ENCODE measurements at places on chromosomes 12 and 14.

DNA sequence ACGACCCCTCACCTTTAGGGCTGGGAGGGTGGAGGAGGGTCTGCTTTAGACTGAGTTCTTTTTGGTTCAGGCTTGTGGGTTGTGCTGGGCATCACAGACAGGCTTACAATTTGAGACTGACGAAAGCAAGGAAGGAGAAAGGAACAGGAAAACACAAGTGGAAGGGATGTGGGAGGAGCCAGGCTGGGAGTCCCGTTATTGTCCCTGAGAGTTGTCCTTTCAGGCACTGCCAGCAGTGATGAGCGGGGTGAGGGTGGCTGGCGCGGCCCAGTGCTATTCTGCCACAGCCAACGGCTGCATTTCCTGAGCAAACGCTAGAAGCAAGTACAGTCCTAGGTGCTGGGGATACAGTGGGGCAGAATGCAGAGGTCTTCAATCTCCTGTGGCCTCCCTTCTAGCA, 29.2 kb upstream of the TSPAN9 start:
- no peak for DNase-seq

GRCh38 chr14:50658203-50658602, 9.9 kb downstream of the SAV1 start:
- DNase-seq, result peak; percentile 14

- no peak for DNase-seq
These were observed 28.2 kb upstream of the BCL11B start for GRCh38 chr14:99300190-99300589.

GRCh38 chr14:64040044-64040443, 187.2 kb downstream of the SYNE2 start:
- DNase-seq, result no peak

DNA sequence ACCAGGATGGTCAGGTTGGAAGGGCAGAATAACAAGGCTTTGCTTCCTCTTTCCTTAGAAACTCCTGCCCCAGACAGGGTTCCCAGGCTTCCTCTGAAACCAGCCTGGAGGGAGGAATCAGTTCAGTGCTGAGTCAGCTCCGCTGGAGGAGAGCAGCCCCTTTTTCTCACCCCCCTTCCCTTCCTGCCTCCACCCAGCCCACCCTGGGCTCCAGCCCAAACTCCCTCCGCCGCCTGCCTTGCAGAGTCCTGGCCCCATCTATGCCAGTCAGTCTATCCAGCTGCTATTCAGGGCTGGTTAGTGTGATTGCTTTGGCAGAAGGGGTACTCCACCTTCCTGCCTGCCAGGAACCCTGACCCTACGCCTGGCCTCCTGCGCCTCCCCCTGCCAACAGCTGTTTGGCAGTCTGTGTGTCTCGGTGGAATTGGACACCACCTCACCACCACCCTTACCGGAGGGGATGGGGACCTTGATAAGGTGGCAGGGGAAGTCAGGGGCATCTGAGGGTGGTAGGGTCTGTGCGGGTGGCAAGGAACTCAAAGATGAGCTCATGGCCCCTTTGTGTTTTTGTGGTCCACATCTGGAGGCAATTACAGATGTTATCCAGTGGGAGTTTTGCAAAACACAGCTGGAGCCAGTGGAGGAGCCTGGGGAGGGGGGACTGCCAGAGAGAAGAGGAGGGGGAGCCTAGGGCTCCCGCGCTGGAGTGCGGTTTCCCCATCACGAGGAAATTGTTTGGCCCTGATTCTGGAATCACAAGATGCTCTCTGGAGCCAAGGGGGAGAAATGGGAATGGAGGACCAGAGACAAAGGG, 12.2 kb downstream of the MMP14 start:
- DNase-seq, result no peak

GRCh38 chr12:16076970-16077522, 165.9 kb downstream of the DERA start:
- DNase-seq, result no peak

- DNase-seq, result no peak
These were observed 38.1 kb downstream of the SDR9C7 start for GRCh38 chr12:56896082-56896481.

DNA sequence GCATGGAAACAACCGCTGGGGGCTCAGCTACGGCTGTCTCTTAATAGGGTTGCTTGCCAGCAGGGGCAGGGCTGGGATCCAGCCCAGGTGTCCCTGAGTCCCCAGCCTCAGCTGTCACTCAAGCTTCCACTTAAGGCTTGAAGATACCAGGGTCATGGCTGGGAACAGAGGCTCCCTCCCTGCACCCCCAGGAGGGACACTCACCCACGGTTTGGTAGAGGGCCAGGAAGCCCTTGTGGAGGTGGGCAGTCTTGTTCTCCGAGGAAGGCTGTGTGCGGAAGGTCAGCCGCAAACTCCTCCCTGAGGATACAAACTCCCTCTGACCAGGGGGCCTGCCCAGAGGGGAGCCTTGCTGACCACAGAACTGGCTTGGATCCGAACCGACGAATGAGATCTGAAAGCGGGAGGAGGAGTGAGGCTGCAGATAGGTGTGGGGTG, 7.3 kb downstream of the C1RL start:
- DNase-seq, result no peak

DNA sequence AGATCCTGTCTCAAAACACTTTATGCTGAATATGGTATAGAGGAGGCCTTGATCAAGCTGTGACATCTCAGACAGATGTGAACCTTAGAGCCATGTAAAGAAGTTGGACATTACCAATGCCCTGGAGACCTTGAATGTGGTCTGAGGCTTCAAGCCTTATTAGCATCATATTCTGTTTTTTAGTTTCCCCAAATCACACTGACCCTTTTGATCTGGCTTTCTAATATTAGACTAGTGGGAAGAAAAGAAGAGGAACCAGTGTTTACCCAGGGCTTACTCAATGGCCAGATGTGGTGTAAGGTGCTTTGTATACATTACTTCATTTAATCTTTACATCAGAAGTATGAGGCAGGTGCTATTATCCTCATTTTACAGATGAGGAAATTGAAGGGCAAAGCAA, 10.6 kb upstream of the TBPL2 start:
- no peak for DNase-seq

GRCh38 chr12:64560396-64561301, 49.6 kb upstream of the RASSF3 start:
- peak; percentile 58 for DNase-seq
